ENCODE measurements at places on chromosomes 11 and 22.

- DNase-seq: peak; percentile 43
These were observed 1.1 kb upstream of the MRGPRX4 start for GRCh38 chr11:18171377-18172000.

GRCh38 chr11:19790831-19791552 lies 78.4 kb downstream of the NAV2 start:
- no peak for DNase-seq

- no peak for DNase-seq
These were observed 6.9 kb downstream of the CADM1 start for GRCh38 chr11:115497303-115497702.

GRCh38 chr11:117501237-117501898 lies 173.7 kb downstream of the CEP164 start:
- DNase-seq: no peak

DNA sequence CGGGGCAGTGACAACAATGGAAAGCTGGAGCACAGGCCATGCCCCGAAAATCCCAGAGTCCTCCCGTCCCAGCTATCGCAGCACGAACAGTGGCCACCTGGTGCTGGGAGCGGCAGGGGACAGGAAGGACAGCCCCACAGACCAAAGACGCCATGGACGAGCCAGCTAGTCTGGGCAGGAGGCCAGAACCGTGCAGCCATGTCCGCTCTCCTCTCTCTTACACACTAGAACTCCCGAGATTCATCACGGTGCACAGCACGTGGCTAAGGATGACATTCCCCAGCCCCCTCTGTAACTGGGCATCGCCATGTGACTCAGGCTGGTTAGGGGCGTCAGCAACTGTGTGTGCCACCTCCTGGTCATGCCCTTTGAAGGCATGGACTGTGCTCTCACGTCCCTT lies 4.6 kb downstream of the CDPF1 start:
- DNase-seq: peak; percentile 55

GRCh38 chr11:93034031-93034722 lies 64.7 kb downstream of the MTNR1B start:
- no peak for DNase-seq

DNA sequence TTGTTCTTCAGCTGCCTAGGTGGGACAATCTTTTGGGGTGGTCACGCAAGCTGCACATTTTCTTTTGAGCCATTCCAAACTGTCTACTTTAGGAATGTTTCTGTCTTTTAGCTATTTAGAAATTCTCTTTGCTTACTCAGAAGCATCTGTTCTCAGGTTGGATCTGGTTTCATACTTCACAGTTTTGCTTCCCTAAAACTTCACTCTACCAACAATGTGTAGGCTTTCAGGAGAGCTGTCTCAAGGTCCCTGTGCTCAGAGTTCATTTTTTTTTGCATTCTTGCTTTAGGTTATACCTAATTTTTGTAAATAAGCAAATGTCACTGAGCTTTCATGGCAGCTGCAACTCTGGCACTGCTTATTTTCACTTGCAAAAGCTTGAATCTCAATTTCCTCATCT lies 36.7 kb downstream of the CCDC90B start:
- no peak for DNase-seq

DNA sequence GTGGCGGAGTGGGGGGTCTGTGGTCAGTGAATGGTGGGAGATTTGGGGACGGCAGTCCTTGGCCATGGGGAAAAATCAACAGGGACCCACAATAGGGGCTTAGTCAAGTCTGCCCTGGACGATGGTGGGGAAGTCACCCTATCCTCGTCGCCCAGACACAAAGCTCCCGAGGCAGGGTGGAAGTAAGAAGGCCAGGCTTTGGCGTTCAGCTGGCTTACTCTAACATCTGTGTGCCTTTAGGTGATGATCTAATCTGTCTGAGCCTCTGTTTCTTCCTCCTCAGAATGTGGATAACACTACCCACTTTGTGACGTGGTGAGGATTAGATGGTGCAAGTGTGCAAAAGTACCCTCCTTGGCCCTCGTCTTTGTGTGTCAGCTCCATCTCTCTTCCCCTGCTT lies 192.2 kb downstream of the ST3GAL4 start:
- DNase-seq: no peak

GRCh38 chr22:34878171-34878570 lies 187.8 kb upstream of the ISX start:
- no peak for DNase-seq

DNA sequence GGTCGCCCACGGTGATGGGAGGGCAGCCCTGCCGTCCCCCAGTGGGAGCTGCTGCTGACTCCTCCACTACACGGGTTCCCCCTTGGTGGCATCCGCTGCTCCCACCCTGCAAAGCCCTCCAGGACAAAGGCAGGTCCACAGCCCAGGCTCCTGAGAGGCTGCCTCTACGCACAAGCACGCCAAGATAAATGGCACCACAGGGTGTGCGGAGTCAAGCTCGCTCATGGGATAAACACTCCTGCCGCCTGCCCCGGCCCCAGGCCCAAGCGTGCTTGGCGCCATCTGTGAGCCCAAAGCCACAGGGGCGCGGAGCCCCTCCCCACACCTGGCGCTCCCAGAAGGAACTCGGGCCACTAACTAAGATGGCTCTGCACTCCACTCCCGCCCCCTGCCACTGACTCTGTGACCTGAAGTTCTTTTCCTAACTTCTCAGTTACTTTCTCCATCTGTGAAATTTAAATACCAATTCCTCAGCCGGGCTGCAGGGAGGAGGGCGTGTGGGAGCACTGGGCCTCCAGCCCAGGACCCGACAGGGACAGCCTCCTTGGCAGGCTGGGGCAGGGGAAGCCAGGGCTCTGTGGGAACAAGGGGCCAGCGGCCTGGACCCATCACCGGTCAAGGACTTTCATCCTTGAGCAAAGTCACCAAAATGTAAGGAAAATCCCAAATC lies 14.9 kb downstream of the EHD1 start:
- DNase-seq: no peak

- peak; percentile 51 for DNase-seq
These were observed 783 bp upstream of the SLC35C1 start for GRCh38 chr11:45803971-45804760.

GRCh38 chr22:22666307-22667091 lies 22.1 kb downstream of the GGTLC2 start:
- peak; percentile 18 for DNase-seq

- DNase-seq: no peak
These were observed 15.9 kb downstream of the IL10RA start for GRCh38 chr11:118002010-118002540.

- DNase-seq: no peak
These were observed 107.6 kb downstream of the MED15 start for GRCh38 chr22:20615021-20615420.

DNA sequence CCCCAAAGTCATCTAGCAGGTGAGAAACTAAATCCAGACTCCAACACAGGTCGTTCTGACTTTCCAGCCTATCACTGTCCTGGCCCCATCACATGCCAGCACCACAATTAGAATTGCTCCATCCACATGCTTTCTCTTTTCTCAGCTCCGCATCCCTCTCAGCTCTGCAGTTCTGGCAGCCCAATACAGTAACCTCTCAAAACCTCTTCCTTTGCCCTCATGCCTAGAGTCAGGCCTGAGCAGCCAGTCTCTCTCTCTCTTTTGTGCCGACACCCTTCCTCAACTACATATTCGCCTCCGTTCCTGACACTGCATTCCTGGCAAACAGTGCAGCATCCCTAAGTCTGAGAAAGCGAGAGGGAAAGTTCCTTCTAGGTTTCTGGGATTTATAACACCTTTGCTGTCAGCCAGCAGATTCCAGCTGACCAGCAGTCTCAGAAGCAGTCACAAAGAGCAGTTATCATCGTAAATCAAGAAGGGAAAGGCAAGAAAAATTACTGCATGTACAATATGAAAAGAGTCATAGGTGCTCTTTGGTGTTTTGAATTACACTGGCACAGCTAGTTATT lies 258.0 kb downstream of the FAT3 start:
- DNase-seq: no peak

DNA sequence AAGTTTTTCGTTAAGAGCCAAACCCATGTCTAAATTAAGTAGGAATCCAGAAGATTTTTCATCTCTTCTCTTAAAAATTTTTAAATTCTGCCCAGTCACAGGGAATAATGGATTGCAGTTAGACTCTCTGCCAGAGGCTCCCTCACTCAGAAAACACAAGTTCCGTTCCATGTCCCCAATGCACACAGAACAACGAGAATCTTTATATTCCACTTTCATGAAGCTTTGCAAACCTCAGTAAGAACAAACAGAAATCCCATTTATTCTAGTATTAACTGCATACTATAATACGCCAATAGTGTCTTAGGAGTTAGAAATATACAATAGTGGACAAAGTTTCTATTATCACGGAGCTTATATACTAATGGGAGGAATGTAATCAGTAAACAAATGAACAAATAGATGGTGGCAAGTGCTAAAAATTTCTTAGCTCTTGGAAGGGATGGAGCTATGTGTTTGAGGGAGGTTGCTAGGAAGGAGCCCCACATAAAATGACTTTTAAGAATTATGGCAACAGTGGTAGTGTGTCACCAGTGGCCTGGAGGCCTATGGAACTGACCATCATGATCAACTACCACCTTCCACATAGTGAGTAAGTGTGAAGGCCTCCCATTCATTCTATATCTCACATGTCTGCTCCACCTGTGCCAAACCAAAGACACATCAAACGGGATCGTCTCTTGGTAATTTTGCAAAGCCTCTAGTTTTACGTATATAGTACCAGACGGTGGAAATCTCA lies 24.9 kb downstream of the PICALM start:
- DNase-seq: no peak

GRCh38 chr11:12066056-12066798 lies 44.2 kb upstream of the MICAL2 start:
- peak; percentile 83 for DNase-seq

DNA sequence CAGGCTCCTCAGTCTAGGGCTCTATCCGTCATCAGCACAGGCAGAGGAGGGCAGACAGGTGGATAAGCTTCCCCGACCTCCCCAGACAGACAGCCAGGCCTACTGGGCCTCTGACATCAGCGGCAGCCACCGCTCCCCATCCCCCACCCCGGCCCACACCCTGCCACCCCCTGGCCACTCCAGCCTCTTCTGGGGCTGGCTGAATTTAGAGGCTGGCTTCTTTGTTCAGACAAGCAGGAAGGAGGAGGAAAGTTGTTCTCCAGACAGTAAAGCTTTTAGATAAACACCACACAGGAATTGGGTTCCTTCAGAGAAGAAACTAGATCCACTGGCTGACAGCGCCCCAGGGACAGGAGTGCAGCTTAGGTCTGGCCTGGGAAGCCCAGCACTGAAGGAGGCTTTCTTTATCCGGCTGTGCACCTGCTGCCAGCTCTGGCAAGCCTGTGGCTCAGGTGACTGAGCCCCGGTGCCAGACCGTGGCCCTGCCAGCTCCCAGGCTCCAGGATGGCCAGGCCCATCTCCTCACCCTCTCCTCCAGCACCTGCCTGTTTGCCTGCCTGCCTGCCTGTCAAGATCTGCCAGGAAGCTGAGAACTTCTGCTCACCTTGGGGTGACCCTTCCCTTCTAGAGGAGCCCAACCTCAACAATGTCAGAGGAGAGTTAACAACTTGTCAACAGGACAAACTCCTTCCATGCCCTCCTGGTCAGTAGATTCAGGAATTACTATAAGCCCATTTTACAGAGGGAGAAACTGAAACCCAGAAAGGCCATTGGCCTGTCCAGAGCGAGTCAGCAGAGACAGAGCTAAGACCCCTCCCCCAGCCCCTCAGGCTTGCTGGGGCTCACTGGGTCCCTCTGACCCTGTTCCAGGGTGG lies 44.0 kb upstream of the KLHL35 start:
- DNase-seq: no peak

DNA sequence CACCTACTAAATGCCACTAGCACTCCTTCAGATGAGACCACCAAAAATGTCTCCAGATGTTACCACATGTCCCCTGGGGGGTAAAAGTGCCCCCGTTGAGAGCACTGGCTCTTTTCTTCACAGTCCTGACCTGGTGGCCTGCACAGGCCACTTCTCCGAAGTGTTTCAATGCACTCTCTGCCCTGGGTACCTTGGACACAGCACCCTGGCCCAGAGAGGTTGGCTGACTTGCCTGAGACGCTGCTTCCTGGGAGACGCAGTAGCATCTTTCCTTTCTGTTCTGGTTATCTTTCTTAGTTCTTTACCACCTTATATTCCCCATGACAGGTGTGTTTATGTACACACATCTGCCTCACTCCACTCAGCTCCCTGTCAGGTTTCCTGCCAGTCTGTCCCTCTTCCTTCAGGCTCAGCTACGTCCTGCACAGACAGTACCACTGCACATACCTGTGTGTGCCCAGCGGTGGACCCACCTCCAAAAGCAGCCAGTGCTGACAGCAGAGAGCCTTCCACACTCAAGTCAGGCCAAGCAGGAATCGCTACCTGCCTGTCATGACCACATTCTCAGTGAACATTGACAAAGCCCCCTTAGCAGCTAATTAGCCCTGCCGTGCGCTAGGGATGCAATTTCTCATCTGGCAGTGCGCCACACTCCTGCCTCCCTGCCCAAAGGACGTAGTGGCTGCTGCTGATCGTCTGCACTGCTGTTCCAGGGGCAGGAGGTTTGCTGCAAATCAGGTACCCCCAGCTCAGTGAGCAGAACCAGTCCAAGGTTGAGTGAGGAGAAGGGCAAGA lies 39.0 kb downstream of the FAM83F start:
- DNase-seq: no peak

- DNase-seq: no peak
These were observed 6.6 kb upstream of the RNF169 start for GRCh38 chr11:74742070-74742469.

DNA sequence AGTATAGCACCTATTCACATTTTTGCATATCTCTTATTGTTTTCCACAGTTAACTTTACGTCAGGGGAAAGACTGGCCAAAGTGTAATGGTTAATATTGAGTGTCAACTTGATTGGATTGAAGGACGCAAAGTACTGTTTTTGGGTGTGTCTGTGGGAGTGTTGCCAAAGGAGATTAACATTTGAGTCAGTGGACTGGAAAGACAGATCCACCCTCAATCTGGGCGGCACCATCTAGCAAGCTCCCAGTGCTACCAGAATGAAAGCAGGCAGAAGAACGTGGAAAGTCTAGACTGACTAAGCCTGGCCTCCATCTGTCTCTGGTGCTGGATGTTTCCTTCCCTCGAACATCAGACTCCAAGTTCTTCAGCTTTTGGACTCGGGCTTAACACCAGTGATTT lies 1900.7 kb upstream of the RAG2 start:
- no peak for DNase-seq

DNA sequence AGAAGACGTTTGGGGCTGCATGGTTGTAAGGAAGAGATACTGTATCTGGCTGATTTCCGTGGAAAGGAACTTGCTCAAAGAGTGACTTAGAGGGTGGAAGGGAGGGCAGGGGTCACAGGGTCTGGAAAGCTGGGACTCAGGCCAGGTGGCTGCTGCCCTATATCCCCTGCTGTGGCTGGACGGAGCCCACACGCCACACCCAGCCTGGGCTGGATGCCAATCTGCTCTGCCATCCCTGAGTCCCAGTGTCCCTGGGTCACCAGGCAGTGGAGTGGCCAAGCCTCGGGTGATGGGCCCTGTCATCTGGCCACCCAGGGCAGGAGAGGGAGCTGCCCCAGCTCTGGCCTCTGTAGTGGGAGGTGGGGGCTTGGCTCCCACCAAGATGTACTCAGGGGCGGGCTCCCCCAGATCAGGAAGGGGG lies 26.5 kb upstream of the KRTAP5-7 start:
- DNase-seq: no peak

GRCh38 chr22:24096758-24097115 lies 84.5 kb upstream of the SUSD2 start:
- DNase-seq: no peak

GRCh38 chr11:120629407-120630080 lies 118.0 kb downstream of the GRIK4 start:
- no peak for DNase-seq

Measured in kidney capillary endothelial cell (primary cell).